ENCODE measurements at places on chromosomes 16 and 17.

DNA sequence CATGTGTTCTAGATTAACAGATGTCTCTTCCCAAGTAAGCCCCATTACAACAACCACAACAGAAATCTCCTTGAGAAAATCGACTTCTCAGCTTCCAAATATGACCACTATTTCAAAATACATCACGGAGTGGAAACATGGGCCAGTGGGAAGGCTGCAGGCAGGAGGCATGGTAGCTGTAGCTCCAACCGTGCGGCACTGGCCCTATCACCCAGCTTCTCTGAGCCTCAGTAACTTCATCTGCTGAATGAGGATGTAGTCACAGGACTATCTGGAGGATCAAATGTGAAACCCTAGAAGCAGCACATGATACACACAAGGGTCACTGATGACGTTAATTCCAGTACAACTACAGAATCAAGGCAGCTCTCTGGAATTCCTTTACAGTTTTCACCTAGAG is 112.2 kb downstream of the VPS53 start:
- no peak for DNase-seq

- no peak for DNase-seq
These were observed 6.8 kb downstream of the ZNF750 start for GRCh38 chr17:82832881-82833475.

DNA sequence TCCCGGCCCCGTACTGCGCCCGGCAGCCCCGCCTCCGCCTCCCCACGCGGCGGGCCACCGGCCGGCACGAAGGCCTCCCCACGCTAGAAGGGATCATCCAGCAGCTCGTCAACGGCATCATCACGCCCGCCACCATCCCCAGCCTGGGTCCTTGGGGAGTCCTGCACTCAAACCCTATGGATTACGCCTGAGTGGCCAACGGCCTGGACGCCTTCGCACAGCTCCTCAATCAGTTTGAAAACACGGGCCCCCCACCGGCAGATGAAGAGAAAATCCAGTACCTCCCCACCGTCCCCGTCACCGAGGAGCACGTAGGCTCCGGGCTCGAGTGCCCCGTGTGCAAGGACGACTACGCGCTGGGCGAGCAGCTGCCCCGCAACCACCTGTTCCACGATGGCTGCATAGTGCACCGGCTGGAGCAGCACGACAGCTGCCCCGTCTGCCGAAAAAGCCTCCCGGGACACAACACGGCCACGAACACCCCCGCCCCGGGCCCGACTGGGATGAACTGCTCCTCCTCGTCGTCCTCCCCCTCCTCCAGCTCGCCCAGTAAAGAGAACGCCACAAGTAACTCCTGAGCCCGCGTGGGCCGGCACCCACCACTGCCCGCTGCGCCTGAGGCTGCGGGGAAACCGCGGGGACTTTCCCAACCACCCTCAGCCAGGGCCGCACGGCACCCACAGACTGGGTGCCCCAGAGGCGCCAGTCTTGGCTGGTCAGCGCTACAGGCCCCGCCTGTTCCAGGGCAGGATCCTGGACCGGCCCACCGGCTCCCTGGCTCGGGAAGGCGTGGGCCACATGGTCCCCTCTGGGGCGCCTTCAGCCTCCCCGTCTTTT is 39.0 kb upstream of the AKAP1 start:
- no peak for DNase-seq

DNA sequence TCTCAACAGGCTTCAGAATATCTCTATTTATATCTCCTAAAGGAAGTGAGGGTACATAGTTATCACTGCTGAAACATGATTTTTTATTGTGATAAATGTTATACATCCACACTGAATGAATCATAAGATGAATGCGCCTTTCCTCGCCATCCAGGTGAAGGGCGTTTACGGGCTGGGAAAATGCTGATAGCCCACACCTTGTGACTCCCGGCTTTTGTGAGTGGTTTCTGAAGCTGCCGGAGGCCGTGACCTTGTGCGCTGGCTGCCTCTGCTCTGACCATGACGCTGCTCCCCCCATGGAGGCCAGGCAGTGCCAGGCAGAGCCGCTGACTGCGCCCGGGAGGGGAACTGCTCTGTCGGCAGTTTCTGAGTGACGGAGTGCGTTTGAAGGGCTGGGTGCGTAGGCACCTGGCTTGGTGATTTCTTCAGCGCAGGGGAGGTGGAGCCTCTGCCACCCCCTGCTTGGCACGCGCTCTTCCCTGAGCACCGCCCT is 97.2 kb downstream of the RAP1GAP2 start:
- DNase-seq: no peak

DNA sequence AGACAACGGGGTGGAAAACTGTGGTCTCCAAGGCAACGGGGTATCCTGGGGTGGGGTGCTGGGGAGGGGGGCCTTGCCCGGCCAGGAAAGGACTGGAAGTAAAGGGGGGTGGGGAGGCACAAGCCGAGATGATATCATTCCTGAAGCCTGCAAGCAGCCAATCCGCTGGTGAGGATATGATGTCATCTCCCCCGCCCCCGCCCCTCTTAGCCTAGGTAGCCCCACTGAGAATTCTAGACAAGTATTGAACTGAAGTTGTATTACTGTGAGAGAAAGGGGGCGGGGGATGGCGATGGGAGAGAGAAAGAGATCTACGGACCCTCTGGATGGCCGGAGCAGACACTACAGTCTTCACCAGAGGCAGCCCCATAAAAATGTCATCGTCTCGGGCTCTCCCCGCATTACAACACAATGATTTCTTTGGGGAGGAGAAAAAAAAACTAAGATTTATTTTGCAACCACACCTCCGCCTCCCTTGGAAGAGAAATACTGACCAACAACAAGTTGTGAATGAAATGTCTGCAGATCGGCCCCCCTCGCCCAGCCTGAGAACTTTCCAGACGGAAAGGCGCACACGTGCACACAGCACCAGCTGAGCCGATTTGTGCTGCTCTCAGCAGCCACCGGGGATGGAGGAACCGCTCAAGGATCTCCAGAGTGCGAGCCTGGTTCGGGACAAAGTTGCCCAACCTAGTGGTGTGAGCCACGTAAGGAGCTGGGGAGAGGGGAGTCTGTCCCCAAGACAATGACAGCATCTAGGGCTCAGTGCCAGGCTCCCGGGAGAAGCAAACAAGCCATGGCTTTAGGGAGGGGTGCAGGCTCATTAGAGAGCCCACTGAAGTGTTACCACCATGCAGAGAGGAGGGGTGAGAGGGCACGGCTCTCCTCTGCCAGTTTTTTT is 222.1 kb downstream of the SOX9 start:
- DNase-seq: no peak

- no peak for DNase-seq
These were observed 12.1 kb downstream of the CFDP1 start for GRCh38 chr16:75420987-75421819.

DNA sequence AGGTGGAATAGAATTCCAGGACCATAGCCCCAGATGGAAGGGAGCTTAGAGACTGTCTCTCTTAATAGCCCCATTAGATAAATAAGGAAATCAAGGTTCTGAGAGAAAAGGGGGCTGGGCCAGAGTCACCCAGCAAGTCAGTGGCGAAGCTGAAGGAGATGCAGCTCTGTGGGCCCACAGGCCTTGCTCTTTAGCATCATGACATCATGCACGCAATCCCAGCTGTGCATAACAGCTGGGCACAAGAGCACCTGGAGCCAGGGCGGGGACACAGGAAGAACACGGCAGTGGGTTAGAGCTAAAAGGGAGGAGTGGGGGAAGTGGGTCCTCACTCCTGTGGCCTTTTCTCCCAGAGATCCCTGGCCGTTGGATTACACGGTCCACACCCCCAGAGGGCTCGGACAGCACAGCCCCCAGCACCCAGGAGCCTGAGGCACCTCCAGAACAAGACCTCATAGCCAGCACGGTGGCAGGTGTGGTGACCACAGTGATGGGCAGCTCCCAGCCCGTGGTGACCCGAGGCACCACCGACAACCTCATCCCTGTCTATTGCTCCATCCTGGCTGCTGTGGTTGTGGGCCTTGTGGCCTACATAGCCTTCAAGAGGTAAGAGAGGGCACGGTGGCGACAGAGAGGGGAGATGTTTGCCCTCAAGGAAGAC is 15.1 kb downstream of the NGFR start:
- DNase-seq: no peak

DNA sequence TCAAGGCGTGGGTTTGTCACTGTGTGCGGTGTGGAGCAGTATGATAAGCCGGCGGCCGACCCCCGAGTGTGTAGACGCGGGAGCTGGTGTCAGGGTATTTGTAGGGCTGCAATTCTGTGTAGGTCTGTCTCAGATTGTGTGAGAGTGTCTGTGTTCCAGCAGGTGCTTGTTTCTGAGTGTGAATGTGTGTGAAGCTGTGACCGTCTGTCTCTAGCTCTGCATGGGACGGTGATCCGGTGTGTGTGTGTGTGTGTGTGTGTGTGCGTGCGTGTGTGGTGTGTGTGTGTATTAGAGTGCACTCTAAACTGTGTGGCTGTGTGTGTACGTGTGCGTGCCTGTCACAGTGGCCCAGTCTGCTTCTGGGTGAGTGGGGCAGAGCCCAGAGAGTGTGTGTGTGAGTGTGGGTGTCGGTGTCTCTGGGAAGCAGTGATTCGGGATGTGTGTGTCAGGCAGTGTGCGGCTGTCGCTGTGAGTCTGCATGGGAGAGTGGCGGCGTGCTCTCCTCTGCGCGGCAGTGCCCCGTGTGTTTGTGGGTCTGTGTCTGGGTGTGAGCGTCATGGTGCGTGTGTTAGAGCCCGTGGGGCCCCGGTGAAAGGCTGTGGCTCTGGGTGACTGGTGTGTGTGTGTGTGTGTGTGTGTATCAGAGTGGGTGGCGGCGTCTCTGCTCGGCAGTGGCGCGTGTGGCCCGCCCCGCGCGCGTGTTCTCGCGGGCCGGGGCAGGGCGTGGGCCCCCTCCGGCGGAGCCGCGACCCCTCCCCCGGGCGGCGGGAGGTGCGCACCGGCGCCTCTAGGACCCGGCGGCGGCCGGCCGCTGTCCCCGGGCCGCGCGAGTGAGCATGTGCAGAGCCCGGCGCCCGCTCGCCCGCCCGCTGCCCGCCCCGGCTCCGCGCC is at the start of gene WSCD1:
Gene WSCD1 (plus strand): TSS at position 841 of the 891 bp plus-strand sequence. CDS start 10,280 bp downstream, outside the sequence.
- peak; percentile 5 for DNase-seq
